ENCODE measurements at places on chromosomes 12 and 14.

- DNase-seq, result no peak
Measured at GRCh38 chr12:9669019-9669326, 540 bp upstream of the CLEC2D start.

DNA sequence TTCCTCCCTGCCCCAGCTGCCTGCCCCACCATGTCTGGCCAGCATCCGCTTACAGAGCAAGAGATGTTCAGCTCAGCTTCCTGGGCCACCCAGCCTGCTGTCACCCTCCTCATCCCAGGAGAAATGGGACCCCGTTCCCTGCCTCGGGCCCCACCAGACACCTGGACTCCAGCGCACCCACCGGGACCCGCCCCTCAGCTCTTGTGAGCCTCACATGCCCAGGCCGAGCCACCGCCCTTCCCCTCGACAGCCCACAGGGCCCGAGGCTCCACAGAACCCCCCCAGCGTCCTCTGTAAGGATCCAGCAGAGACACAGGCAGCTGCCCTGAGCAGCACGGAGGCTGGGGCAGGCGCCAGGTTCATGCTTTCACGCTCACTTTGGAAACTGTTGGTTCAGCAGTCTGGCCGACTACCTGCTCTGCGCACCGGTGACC lies 18.4 kb upstream of the C14orf180 start:
- no peak for DNase-seq

- no peak for DNase-seq
Measured at GRCh38 chr12:28035500-28035899, 63.0 kb upstream of the PTHLH start.

DNA sequence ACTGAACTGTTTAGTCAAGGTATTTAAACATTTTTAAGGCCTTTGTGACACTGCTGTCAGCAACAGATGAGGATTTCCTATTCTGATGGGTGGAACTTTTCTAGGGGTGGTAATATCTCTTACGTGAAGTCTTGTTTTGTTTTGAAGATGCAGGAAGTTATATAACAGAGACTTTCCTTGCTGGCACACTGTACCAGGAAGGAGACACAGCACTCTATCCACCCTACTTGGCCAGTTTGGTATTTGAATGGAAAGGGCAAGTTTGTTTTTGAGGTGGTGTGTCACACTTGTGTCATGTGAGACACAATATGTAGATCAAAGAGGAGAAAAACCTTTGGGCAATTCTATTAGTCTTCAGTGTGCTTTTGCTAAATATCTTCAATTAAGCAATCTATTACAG lies 51.6 kb upstream of the SRP54 start:
- no peak for DNase-seq

- DNase-seq, result peak; percentile 72
Measured at GRCh38 chr12:54306925-54307741, 6.3 kb upstream of the NFE2 start.

- no peak for DNase-seq
Measured at GRCh38 chr14:99004112-99004511, 267.9 kb downstream of the BCL11B start.

DNA sequence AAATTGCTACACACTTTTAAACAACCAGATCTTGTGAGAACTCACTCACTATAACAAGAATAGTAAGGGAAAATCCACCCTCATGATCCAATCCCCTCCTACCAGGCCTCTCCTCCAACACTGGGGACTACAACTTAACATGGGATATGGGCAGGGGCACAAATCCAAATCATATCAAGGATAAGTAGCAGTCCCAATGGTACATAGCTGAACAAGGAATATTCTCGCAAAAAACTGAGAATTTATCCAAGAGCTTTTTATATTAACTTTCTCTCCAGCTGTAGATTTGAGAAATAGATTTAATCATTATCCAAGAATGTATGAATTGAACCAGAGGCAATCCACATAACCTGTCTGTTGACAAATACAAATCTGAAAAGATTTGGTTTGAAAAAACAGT lies 185.2 kb downstream of the TMTC3 start:
- no peak for DNase-seq

- no peak for DNase-seq
Measured at GRCh38 chr12:89960607-89961394, 252.2 kb upstream of the ATP2B1 start.

GRCh38 chr12:18468246-18469075 lies 207.1 kb downstream of the PIK3C2G start:
- no peak for DNase-seq

GRCh38 chr14:101875727-101876554 lies 88.4 kb upstream of the DYNC1H1 start:
- DNase-seq, result no peak

- DNase-seq, result no peak
Measured at GRCh38 chr12:82740129-82741000, 53.7 kb downstream of the TMTC2 start.

GRCh38 chr12:630656-631632 lies 32.3 kb downstream of the NINJ2 start:
- no peak for DNase-seq

DNA sequence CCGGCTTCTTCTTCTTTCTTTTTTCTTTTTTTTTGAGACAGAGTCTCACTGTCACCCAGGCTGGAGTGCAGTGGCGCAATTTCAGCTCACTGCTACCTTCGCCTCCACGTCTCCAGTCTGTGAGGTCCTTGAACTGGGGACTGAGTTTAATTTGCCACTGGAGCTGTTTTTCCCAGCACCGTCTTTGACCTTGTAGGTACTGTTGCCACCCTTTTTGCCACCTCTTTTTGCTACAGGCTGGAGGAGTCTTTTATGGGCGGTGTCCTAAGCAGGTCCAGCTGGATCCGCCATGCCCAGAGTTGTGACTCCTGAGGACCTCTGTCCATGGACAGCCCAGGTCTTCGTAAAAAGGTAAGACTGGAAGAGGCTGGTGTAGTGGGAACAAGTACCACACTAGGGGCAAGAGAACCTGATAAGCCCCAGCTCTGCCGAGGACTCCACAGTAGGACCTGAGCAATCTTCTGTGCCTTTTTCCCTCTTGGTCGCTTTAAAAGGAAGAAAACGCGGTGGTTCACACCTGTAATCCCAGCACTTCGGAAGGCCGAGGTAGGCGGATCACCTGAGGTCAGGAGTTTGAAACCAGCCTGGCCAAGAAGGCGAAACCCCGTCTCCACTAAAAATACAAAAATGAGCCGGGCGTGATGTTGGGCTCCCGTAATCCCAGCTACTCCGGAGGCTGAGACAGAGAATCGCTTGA lies 946 bp downstream of the RNU4-2 start:
- DNase-seq, result peak; percentile 57

DNA sequence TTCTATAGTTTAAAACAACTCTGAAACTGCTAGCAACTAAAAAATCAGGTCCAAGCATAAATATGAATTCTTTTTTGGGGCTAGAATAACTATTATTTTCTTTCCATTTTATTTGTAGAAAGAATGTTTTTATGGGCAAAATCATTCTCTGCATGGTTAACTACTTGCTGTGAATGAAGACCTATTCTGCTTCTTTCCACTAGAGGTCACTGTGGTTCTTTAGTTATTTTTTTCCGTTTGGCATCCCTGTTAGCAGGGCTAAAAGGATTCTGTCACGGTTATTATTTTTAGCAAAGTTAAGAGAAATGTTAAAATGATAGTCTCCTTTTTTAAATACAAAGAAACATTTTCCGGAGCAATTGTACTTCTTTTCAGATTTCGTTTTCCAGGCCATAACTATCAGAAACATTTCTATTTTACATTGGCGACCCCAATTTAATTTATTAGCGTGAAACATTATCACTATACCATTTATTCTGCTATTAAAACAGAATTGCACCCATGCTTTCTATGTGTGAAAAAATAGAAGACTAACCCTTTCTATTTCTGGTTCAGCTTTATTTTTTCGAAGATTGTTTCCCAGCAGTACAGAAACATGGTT lies 404.8 kb downstream of the ATP23 start:
- no peak for DNase-seq

- DNase-seq, result no peak
Measured at GRCh38 chr14:105085766-105086165, 20.5 kb upstream of the GPR132 start.

DNA sequence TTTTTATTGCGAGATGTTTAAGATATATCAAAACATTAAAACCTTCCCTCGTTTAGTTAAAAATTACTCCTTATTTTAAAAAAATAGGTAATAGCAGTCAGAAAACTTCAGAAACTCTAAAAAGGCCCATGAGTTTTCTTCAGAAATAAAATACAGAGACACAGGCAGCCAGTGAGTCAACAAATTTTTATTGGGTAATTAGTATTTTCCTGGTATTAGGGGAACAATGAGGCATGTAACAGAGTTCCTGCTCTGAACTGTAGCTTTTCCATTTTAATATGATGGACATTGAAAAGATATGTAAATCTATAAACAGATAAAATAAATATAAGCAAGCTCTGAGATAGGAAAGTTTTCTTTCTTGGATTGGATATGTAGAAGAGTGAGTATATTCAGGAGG lies 399 bp upstream of the ZNF705A start:
- DNase-seq, result no peak

- no peak for DNase-seq
Measured at GRCh38 chr14:93056840-93057585, 58.7 kb downstream of the ITPK1 start.

DNA sequence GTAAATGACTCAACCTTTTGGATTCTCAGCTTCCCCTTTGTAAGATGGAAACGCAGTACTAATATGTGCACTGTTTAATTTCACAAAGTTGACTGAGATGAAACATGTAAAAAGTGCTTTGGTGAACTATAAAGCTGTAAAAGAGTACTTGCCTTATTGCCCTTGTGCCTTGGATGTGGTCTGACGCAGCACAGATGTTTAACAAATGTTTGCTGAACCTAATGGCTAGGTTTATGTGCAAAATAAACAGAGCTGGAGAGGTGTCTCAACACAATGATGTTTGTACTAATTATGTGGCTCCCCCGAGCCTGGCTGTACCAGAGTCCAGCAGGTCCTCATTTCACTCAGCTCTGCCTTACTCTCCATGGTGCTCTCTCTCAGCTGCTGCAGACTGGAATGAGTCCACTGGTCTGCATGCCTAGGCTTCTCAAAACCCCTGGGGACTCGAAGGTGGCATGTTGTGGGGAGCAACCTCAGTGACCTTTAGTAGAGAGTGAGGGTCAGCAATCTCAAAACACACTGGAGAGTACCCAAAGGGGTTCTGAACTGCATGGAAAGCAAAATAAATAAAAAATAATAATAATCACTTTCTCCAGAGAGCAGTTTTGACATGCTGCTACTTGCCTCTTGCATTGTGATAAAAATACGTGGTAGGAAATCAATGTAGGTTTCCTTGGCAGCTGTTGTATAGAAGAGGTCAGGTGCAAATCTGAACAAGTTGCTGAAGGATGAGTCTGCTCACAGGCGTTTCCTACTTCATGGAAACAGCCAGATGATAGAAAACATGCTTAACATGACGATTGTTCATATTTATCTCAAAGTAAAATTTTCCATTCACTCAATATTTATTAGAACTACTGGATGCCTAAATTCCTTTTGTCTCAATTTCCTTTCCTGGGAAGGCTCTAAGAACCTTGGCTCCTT lies 8.5 kb upstream of the AMIGO2 start:
- no peak for DNase-seq

DNA sequence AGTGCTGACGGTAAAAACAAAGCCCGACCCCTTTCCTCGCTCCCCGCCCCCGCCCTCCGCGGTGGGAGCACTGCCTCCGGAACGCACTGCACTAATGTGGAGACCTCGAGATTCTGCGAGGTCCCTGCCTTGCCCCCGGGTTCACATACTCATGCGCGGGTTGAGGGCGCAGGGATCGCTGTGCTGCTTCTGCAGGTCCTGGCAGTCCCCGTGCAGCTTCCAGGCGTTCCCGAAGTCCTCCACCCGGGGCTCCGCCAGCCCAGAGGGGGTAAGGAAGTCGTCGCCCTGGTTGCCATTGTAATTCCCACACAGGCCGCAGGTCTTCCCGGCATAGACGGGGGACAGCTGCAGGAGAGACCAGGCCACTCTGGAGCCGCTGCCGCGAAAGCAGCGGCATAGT lies 66.8 kb downstream of the VWF start:
- DNase-seq, result peak; percentile 73

DNA sequence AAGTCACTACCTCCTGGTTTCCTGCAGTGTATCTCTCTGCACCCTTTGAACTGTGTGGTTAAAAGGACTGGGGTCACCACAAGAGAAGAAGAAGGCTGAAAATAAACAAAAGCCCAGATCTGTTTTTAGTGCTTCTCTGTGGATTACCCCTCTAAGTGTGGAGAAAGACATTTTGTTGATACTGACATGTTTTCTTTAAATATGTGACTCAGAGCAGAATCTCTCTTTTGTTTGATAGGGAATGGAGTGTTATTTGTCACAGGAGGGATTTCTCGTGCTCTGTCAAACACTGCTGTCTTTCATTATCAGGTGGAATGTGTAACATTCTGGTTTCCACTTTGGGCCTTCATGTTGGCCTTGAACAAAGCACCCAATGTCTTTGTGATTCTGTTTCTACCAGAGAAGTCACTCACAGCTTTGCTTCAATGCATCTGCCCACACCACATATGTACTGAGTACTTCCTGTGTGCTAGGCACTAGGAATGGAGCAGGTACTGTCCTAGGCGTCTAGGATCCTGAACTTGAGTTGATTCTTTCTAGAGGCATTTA lies 82.1 kb downstream of the PLXNC1 start:
- DNase-seq, result no peak

DNA sequence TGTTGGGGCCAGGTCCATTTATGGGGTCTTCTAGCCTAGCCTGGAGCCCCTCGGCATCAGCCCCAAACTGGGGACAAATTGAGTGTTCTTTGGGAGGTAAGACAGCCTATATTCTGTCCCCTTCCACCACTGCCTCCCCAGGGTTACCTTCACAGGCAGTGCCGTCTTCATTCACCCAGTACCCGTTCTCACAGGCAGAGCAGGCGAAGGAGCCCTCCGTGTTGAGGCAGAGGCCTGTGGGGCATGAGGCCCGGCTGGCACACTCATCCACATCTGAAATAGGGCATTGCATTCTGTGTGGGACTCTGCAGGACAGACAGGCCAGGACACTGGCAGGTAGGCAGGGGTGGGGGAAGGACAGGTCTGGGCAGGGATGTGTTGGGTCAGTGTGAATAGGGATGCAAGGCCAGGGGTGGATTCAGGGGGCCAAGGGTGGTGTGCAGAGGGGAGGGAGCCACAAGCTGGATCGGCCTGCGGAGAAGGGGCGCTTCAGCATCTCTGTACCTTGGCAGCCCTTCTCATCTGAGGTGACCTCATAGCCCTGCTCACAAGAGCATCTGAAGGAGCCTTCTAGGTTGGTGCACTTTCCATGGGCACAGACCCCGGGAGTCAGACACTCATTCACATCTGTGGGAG lies 16.1 kb downstream of the ISCA2 start:
- DNase-seq, result no peak

DNA sequence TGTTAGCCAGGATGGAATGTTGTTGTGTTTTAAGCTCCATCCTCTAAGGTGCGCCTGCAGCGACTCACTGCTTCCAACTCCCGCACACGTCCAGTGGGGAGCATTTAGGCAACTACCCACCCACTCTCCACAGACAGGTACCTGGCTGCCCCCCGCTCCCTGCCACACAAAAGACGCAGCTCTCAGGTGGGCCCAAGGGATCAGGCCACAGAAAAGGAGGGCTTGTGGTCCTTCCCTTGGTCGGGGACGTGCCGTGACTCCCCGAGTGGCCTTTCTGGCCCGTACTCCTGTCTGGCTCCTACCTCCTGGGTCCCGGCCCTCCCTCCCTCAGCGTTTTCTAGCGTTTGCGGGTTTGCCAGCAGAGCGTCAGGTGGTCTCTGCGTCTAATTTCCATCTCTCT lies 16.2 kb downstream of the TEDC1 start:
- no peak for DNase-seq
